ENCODE measurements at places on chromosomes 3 and 15.

DNA sequence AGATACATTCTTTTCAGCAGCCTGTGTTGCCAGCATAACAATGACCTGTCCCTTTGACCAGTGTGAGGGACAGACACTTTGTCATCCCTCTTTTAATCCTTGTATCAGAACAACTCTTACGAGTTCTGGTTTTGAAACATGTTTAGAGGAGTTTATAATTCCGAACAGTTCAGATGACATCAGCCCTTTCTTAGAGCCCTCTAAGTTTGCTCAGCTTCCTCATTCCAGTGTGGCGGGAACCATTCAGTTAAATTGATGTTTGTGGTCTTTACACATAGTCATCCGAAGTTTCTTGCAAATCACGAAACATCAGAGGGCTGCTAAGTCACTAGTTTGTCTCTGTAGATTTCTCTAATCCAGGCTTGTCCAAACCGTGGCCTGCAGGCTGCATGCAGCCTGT, 102.5 kb downstream of the AKAP13 start:
- H3K4me1 ChIP-seq = peaks cover 61% of the 10 kb centered on the region
- H3K36me3 ChIP-seq = no peaks in the 10 kb centered on the region
- DNase-seq = peak; percentile 72
- no peak overlapping the region for H3K4me3 ChIP-seq
- peak overlapping the region; percentile 88 for H3K27ac ChIP-seq
- no peaks in the 10 kb centered on the region for H3K27me3 ChIP-seq

- H3K4me1 ChIP-seq = no peaks in the 10 kb centered on the region
- H3K36me3 ChIP-seq = peaks cover 7% of the 10 kb centered on the region
- H3K27me3 ChIP-seq = no peaks in the 10 kb centered on the region
- H3K4me3 ChIP-seq = no peak overlapping the region
- no peak for DNase-seq
- no peak overlapping the region for H3K27ac ChIP-seq
Observed at GRCh38 chr3:37852097-37852496, 9.6 kb upstream of the CTDSPL start.

GRCh38 chr3:111210866-111211564, 139.4 kb downstream of the NECTIN3 start:
- no peak overlapping the region for H3K27ac ChIP-seq
- H3K27me3 ChIP-seq = no peaks in the 10 kb centered on the region
- no peak for DNase-seq

DNA sequence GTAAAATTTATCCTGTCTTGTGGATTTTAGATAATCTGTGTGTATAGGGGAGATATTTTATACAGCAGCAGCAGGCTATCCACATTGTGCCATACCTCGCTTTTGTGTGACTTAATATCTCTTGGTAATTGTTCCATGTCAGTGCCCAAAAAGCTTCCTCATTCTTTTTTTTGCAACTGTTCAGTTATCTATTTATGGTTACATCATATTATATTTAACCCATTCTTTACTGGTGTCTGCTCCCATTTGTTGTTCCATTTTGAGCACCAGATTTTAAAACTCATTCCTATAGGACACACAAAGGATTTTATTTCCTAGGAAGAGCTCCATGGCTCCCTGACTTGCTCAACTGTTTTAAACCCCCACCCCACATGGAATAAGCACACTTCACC, 86.3 kb upstream of the RASGRP1 start:
- H3K27me3 ChIP-seq = peaks cover 11% of the 10 kb centered on the region
- DNase-seq = no peak
- no peaks in the 10 kb centered on the region for H3K36me3 ChIP-seq
- H3K4me1 ChIP-seq = no peaks in the 10 kb centered on the region
- H3K4me3 ChIP-seq = no peak overlapping the region

- H3K27me3 ChIP-seq = no peaks in the 10 kb centered on the region
- peaks cover 13% of the 10 kb centered on the region for H3K4me1 ChIP-seq
- no peak overlapping the region for H3K27ac ChIP-seq
- no peak overlapping the region for H3K4me3 ChIP-seq
- no peaks in the 10 kb centered on the region for H3K36me3 ChIP-seq
Observed at GRCh38 chr15:72801590-72802325, 18.2 kb upstream of the ADPGK start.

DNA sequence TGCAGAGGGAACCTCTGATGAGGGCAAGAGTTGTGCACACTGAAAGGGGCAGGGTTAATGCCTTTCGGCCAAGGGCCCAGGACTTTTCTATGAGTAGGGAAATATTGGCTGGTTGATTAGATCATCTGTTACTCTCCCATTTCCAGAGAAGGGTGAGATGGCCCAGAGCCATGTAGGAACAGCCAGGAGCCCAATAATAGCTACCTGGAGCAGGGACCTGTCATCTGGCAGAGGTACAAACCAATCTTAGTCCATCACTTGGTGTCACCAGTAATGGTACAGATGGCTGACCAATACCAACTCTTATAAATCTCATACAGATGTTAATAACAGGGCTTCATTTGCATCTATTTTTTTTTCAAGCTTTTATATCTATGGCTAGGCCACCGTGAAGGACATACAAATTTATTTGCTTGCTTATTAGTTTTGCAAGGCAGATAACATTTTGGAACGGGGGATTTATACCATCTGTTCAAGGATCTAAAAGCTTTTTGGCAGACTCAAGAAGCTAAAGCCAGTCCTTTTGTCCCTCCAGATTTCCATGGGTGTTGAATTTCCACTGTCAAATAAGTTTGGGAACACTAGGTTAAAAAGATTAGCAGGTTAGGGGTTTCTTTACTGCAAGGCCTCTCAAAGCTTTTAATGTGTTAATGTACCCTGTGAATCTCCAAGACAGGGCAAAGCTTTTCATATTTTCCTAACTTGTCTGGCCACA, 79.3 kb downstream of the TNIK start:
- H3K4me1 ChIP-seq = peaks cover 10% of the 10 kb centered on the region
- DNase-seq = no peak
- H3K4me3 ChIP-seq = no peak overlapping the region

- no peaks in the 10 kb centered on the region for H3K4me1 ChIP-seq
- H3K27ac ChIP-seq = no peak overlapping the region
- peaks cover 66% of the 10 kb centered on the region for H3K27me3 ChIP-seq
Observed at GRCh38 chr15:45391746-45392583, 13.6 kb upstream of the GATM start.

GRCh38 chr3:139836698-139837464, 98.1 kb upstream of the CLSTN2 start:
- no peak overlapping the region for H3K4me3 ChIP-seq
- no peaks in the 10 kb centered on the region for H3K4me1 ChIP-seq
- H3K27ac ChIP-seq = no peak overlapping the region
- H3K36me3 ChIP-seq = no peaks in the 10 kb centered on the region
- 0 out of 2 replicates have a peak, but pooled peaks cover 6% of the 10 kb centered on the region for H3K27me3 ChIP-seq
